ENCODE measurements at places on chromosomes 16 and 17. TPM values are rescaled to one million over a fixed set of nuclear protein-coding genes. Genes with fewer than 3 reads are reported as not detected.

Gene AGRP
- polyA plus RNA-seq = not detected

Gene TBC1D26
- polyA plus RNA-seq = 0.77 TPM

Gene ABCA6
- 3.5 TPM for polyA plus RNA-seq

- DNase-seq = peak; percentile 44
Observed at GRCh38 chr16:58709333-58709732, 24.8 kb upstream of the SLC38A7 start.

DNA sequence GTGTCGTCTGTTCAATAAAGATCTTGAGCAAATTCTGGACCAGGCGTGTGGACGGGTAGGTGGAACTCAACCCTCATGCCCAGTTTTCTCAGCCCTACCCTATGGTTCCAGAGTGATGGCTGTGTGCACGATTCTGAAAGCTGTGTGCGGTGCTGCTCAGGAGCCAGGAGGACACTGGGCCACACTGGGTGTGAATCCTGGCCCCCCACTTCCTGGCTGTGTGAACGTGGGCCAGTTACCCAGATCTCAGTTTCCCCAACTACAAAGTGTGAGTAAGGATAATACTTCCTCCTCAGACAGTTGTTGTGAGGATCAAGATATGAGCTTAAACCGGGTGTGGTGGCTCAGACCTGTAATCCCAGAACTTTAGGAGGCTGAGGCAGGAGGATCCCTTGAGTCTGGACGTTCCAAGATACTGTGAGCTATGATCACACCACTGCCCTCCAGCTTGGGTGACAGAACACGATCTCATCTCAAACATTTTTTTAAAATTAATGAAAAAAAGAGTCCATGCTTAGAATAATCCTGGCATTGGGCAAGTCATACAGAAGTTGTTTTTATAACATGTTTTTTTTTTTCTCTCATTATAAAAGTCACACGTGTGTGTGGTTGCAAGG is 14.7 kb upstream of the MPRIP start:
- DNase-seq = no peak

Gene HIGD1B
- polyA plus RNA-seq = 1.8 TPM

- DNase-seq = no peak
Observed at GRCh38 chr16:79177018-79177417, 423.5 kb downstream of the MAF start.

- DNase-seq = no peak
Observed at GRCh38 chr17:34571428-34572130, 7.8 kb upstream of the TMEM132E start.

DNA sequence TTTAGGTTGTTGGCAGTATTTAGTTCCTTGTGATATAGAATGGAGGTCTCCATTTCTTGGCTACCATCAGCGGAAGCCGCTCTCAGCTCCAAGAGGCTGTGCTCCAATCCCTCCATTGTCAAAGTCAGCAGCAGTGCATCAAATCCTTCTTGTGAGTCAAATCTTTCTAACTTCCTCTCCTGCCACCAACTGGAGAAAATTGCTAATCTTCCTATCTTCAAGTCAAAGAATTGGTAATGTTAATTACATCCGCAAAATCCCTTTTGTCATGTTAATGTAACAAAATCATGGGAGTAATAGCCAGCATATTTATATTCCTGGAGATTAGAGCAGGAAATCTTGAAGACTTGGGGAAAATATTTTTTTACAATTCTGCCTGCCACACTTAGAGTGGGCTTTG is 436.4 kb upstream of the DYNLRB2 start:
- DNase-seq = no peak

DNA sequence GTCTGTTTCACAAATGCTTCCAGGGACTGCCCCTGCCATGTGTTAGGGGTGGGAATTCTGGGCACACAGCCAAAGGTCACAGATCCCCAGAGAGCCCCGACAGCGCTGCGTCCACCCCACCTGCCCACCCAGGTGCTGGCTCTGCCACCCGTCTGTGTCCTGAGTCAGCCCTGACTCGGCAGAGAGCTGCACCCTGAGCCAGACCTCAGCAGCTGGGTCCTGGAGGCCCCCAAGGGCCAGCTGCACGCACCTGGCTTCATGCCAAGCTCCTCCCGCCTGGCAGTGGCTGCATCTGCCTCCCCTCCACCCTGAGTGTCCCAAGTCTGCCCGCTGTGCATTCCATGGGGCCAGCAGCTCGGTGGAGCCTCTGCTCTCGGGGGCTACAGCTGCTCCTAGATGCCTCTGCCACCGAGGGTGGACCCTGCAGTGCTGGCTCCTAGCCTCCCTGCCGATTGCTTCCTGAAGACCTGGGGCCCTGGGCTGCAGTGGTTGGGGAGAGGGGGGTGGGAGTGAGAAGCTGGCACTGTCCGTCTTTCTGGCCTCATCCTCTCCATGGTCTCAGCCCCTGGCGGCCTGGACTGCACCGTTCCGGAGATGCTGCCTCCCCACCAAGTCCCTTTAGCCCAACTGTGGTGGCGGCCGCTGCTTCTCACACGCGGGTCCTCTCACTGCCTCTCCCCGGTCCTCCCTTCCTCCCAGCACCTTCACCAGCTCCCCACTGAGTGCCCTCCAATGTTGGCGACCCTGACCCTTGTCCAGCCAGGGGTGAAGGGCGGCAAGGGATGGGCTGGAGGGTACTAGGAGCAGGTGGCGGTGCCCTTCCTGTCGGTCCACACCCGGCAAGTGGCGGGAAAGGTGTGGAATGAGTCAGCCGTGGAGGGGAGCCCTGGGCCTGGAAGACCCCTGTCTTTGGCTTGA is 3.0 kb downstream of the SECTM1 start:
- no peak for DNase-seq

Gene TP53TG3C
- polyA plus RNA-seq = not detected

- DNase-seq = no peak
Observed at GRCh38 chr17:79525793-79526677, 84.8 kb downstream of the RBFOX3 start.

DNA sequence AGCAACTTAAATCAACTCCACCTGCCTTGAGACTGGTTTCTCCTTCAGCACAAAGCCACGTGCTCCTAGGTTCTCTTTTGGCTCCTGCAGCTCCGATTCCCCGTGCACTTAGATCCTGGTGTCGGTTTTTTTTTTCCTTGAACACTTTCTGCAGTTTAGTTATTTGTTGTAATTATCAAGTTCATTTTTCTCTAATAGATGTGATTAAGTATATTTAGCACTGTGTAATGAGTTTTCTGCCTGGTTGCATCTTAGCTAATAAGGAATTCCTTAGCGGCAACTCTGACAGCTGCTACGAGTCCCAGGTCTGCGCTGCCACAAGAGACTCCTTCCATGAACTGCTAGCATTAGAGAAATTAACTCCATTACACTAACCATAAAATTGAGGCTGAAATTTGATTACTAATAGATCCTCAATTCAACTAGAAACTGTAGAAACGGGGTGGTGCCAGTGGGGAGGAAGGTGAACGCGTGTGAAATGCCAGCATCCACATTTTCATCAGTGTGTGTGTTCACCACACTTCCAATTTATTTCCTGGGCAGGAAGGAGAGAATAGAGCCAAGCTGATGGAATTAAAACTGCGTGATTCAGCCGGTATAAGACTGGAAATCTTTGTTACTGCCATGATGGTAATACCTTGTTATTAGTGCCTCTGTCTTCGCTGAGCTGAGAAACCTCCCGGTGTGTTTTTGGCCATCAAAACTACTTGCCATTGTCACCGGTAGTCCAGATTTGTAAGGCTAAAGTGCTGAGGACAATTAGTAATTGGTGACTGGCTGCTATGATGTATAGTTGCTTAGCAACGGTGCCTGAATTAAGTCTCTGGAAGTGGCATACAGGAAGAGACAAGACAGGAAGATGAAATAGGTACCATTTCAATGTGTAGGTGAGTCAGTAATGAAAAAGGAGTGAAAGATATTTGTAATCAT is 232.4 kb downstream of the IRX3 start:
- DNase-seq = no peak

DNA sequence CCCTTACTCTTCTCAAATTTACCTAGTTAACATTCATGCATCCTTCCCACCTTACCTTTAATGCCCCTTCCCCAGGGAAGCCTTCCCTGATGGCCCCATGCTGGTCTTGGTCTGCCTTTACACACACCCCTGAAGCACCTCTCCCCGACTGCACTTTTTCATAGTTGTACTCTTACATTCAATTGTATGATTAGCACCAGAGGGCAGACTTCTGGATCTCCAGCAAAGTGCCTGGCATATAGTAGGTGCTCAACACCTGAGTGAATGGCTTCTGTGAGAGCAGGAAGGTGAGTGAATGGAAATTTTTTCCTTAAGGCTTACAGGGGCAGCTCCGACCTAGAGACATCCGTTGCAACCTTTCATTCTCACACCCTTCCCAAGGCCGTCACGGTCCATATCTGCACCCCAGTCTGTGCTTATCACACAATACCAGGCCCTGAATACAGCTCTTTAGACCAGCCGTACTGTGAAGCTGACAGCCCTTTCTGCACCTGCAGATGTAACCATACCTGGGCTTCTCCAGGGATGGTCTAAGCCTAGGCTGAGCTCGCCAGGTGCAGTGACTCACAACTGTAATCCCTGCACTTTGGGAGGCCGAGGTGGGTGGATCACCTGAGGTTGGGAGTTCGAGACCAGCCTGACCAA is 4.4 kb downstream of the PGAP3 start:
- no peak for DNase-seq

DNA sequence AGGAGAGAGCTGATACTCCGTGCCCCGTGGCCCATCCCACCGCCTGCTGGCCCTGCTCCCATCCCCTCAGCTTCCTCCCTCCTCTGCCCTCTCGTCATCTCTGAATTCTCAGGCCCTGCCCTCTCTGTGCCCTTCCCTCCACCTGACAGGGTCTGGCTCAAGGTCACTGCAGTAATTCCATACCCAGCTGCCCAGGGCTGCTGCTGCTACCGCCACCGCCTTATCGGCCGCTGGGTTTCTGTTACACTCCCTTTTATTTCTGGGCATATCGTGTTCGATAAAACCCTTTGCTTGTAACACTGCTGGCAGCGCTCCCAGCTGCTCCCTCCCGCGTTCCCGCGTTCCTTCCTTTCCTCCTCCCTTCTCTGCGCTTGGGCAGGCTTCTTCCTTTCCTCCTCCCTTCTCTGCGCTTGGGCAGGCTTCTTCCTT is 1.2 kb downstream of the EPN3 start:
- DNase-seq = no peak

GRCh38 chr16:56387396-56387795 is 37.9 kb downstream of the AMFR start:
- DNase-seq = no peak

Gene RASD1
- 0.93 TPM for polyA plus RNA-seq

Gene KRT20
- polyA plus RNA-seq = 1.00 TPM

- DNase-seq = peak; percentile 73
Observed at GRCh38 chr17:78289802-78290363, 58.5 kb downstream of the TMEM235 start.

DNA sequence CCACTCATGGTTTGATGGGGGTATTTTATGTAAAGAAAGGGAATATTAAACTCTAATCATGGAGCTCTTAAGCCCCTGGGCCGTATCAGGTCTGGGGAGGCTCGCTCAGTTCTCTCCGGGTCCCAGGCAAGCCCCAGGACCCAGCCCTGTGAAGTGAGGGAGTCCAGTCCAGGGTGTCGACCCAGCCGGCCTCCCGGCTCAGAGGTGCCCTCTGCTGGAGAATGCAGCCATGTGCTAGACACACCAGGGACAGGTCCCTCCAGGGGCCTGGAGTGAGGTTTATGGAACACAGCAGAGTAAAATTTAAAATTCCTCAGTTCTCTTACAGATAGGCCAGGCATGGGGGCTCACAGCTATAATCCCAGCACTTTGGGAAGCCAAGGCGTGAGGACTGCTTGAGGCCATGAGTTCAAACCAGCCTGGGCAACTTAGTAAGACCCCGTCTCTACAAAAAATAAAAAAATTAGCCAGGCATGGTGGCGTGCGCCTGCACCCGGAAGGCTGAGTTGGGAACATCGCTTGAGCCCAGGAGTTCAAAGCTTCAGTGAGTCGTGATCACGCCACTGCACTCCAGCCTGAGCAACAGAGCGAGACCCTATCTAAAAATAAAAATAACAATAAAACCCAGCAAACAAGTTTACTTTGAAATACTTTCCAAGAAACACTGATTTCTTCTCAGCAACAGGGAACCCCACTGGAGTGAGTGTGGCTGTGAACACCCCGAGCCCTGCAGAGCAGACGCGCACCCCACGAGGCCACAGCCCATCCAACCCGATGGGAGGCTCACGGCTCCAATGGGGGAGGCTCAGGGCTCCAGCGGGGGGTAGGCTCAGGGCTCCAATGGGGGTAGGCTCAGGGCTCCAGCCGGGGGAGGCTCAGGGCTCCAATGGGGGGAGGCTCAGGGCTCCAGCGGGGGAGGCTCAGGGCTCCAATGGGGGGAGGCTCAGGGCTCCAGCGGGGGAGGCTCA is 72.2 kb downstream of the ZNF778 start:
- peak; percentile 25 for DNase-seq

DNA sequence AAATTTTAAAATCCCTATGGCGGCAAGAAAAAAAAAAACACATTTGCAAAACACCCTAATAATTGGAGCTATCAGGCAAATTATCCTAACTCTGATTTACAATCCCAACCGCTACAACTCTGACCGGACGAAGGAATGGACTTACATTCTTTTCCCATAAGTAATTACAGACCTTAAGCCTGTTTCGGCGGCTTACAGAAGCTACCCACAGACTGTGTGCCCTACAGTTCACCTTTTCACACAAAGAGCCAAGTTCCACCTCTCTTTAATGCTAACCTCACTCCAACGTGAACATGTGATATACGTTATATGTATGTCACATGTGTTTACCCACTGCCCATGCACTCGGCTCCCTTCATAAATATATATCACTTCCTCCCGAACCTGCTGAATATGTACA is 8.7 kb upstream of the MEAK7 start:
- no peak for DNase-seq

Gene DNAI2
- 0.19 TPM for polyA plus RNA-seq

- DNase-seq = no peak
Observed at GRCh38 chr16:80208015-80208414, 332.8 kb upstream of the DYNLRB2 start.

Gene ABCC11
- 0.24 TPM for polyA plus RNA-seq

- no peak for DNase-seq
Observed at GRCh38 chr16:79320956-79321355, 279.6 kb downstream of the MAF start.

Gene PTGES3L
- polyA plus RNA-seq = 2.2 TPM

Gene KCNH6
- 1.4 TPM for polyA plus RNA-seq

GRCh38 chr17:66445229-66445628 is 142.8 kb downstream of the PRKCA start:
- DNase-seq = no peak

Gene VPS9D1
- polyA plus RNA-seq = 10.3 TPM
